ENCODE measurements at places on chromosomes 3 and 15. TPM values are rescaled to one million over a fixed set of nuclear protein-coding genes. Genes with fewer than 3 reads are reported as not detected.

Gene CHDH
- 0.69 TPM for total RNA-seq

Gene CNTN3
- not detected for total RNA-seq

Gene TUSC7
- total RNA-seq: not detected

Gene AQP9
- 0.56 TPM for total RNA-seq

Gene CLEC3B
- not detected for total RNA-seq

Gene CTXN2
- not detected for total RNA-seq

Gene PRKCD
- total RNA-seq: 27.2 TPM

Data from activated T-cell treated with anti-CD3 and anti-CD28 coated beads, Interleukin-2, amount 50 U/mL, for 72 hours (primary cell).